ENCODE measurements at places on chromosomes 7 and 10.

DNA sequence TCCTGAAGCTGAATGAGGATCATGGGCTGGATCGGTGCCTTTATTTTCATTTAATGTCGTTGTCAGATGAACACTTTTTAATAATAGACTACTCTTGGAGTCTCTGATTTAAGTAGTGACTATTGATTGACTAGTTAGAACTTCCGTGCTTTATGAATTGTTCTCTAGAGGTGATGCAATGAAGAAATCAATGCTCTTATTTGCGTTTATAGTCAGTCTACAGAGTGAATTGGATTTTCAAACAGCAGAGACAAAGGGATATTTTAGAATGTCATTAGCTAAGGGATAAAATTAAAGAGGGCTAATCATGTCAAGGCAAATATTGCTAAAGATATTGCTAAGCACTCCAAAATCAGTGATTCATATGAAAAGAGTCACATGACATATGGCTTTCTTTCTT, 652.0 kb upstream of the NRP1 start:
- H3K36me3 ChIP-seq: no peaks in the 10 kb centered on the region
- H3K4me3 ChIP-seq: no peak overlapping the region
- no peak overlapping the region for H3K27ac ChIP-seq
- no peak for DNase-seq

- DNase-seq: peak; percentile 21
- no peak overlapping the region for H3K4me3 ChIP-seq
- no peaks in the 10 kb centered on the region for H3K36me3 ChIP-seq
- peak overlapping the region; percentile 10 for H3K27ac ChIP-seq
Observed at GRCh38 chr10:18087355-18087754, 52.9 kb upstream of the CACNB2 start.

GRCh38 chr7:139710036-139710435, 67.8 kb downstream of the HIPK2 start:
- H3K27ac ChIP-seq: no peak overlapping the region
- peaks cover 39% of the 10 kb centered on the region for H3K36me3 ChIP-seq

DNA sequence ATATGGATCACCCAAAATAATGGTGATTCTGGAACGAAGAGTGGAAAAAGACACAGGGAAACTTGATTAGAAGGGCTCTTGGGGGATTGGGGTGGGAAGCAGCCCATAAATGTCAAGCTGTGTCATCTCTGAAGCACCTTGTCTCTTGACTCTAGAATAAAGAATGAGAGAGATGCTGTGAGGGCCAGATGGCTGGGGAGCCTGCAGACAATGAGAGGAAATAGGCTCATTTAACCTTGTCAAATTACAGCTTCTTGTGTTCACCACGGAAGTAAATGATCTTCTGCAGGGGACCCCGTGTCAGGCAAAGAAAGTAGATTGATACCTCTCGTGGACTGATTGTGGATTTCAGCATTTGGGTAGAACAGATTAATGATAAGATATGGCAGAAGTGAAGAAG, 159.3 kb downstream of the ST7 start:
- no peaks in the 10 kb centered on the region for H3K4me1 ChIP-seq
- H3K4me3 ChIP-seq: no peak overlapping the region
- no peaks in the 10 kb centered on the region for H3K36me3 ChIP-seq

- no peak overlapping the region for H3K27ac ChIP-seq
- no peaks in the 10 kb centered on the region for H3K27me3 ChIP-seq
- H3K4me3 ChIP-seq: no peak overlapping the region
- no peaks in the 10 kb centered on the region for H3K36me3 ChIP-seq
- H3K4me1 ChIP-seq: peaks cover 7% of the 10 kb centered on the region
- DNase-seq: no peak
Observed at GRCh38 chr10:89335226-89335625, 7.4 kb downstream of the IFIT3 start.

DNA sequence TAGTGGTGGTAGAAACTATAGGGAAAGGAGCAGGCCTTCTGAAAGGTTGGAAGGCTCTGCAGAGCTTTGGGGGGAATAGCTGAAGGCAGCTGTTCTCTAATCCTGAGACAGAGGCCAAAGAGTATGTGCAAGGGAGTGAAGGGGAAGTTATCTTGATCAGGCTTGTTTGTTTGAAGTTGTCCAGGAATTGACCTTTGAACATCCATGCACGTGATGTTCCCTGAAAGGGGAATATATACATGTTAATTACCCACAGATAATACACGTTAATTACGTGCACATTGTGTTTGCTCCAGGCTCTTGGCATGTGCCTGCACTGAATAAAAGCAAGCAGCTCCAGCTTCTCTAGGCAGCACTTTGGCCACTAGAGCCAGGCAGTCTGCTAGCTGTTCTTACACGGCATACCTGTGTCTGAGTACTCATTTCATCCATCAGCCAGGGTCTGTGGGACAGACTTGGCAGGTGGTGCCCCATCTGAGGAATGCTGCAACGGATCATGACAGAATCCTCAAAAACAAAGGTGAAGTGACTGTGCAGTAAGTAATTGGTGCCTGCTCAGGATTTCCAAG, 18.0 kb upstream of the STARD3NL start:
- no peak overlapping the region for H3K4me3 ChIP-seq
- H3K4me1 ChIP-seq: no peaks in the 10 kb centered on the region
- no peaks in the 10 kb centered on the region for H3K36me3 ChIP-seq
- DNase-seq: no peak

DNA sequence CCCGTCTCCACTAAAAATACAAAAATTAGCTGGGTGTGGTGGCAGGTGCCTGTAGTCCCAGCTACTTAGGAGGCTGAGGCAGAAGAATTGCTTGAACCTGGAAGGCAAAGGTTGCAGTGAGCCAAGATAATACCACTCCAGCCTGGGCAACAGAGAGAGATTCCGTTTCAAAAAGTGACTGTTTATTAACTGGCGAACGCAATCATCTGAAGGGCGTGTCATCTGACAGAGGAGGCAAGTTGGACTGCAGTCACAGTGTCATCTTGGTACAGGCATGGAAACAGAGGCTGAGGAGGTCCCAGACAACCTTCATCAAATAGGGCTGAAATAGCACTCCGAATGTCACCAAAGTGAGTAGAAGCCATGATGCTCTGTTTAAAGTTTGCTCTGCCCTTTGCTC, 75.3 kb upstream of the NFE2L3 start:
- no peaks in the 10 kb centered on the region for H3K36me3 ChIP-seq
- H3K27ac ChIP-seq: no peak overlapping the region
- no peak overlapping the region for H3K4me3 ChIP-seq

DNA sequence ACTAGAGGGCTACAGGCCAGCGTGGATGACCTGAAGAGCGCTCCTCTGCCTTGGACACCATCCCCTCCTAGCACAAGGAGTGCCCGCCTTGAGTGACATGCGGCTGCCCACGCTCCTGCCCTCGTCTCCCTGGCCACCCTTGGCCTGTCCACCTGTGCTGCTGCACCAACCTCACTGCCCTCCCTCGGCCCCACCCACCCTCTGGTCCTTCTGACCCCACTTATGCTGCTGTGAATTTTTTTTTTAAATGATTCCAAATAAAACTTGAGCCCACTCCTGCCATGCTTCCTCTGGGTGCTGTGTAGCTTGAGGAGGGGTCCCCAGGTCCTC, 4.5 kb downstream of the SNCG start:
- no peak overlapping the region for H3K4me3 ChIP-seq
- no peak for DNase-seq
- peaks cover 59% of the 10 kb centered on the region for H3K4me1 ChIP-seq
- H3K36me3 ChIP-seq: peaks cover 18% of the 10 kb centered on the region
- no peak overlapping the region for H3K27ac ChIP-seq
- peaks cover 4% of the 10 kb centered on the region for H3K27me3 ChIP-seq

- peaks cover 47% of the 10 kb centered on the region for H3K4me1 ChIP-seq
- H3K36me3 ChIP-seq: peaks cover 3% of the 10 kb centered on the region
- no peak overlapping the region for H3K27ac ChIP-seq
- no peaks in the 10 kb centered on the region for H3K27me3 ChIP-seq
- H3K4me3 ChIP-seq: no peak overlapping the region
Observed at GRCh38 chr10:101559596-101560297, 28.3 kb downstream of the POLL start.

DNA sequence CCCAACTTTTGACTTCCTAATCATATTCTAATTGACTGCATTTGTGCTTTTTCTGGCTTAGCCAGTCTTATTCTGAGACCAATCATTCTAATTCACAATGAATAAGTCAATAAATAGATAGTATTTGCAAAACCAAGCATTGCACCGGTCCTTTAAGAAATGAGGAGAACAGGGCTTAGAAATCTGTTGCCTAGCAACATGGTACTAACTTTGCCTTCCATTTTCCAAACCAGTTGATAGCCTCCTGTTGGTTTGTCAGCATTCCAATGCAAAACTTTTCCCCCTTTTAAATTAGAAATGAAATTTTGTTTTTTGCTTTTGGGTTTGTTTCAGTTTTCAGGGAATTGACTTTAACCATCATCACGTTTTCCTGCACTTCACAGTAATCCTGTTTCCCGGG, 603.5 kb upstream of the NRP1 start:
- no peaks in the 10 kb centered on the region for H3K4me1 ChIP-seq
- H3K4me3 ChIP-seq: no peak overlapping the region
- H3K36me3 ChIP-seq: no peaks in the 10 kb centered on the region
- peak; percentile 82 for DNase-seq
- H3K27ac ChIP-seq: no peak overlapping the region

DNA sequence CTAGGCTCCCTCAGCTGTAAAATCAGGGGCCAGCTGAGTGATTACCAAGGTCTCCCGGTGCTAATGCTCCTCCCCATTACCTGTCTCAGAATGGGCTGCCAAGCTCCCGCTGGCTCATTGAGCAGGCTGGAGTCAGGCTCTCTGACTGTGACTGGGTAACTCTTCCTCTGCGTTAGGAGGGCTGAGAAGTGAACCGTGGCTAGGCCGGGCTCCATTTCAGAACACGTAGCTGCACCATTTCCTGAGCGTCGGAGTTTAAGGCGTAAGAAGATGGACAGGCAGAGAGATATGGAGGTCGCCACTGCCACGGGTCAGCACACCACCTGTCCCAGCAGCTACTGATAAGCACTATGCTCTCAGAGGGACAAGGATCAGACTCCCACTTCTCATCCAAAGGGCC, 250.3 kb downstream of the TCERG1L start:
- H3K36me3 ChIP-seq: no peaks in the 10 kb centered on the region
- peaks cover 2% of the 10 kb centered on the region for H3K27me3 ChIP-seq
- no peaks in the 10 kb centered on the region for H3K4me1 ChIP-seq
- H3K4me3 ChIP-seq: no peak overlapping the region
- H3K27ac ChIP-seq: no peak overlapping the region
- DNase-seq: no peak

- no peak overlapping the region for H3K27ac ChIP-seq
- H3K27me3 ChIP-seq: no peaks in the 10 kb centered on the region
- no peaks in the 10 kb centered on the region for H3K36me3 ChIP-seq
Observed at GRCh38 chr7:135536150-135536549, 21.6 kb upstream of the NUP205 start.

- H3K27ac ChIP-seq: no peak overlapping the region
- no peaks in the 10 kb centered on the region for H3K27me3 ChIP-seq
- H3K4me3 ChIP-seq: no peak overlapping the region
- no peak for DNase-seq
- peaks cover 26% of the 10 kb centered on the region for H3K4me1 ChIP-seq
Observed at GRCh38 chr10:127904311-127905000, 2.4 kb upstream of the PTPRE start.

- H3K4me3 ChIP-seq: no peak overlapping the region
- no peak for DNase-seq
- no peak overlapping the region for H3K27ac ChIP-seq
- H3K4me1 ChIP-seq: peaks cover 5% of the 10 kb centered on the region
- no peaks in the 10 kb centered on the region for H3K27me3 ChIP-seq
- no peaks in the 10 kb centered on the region for H3K36me3 ChIP-seq
Observed at GRCh38 chr10:113524539-113525490, 28.0 kb upstream of the HABP2 start.

- peaks cover 79% of the 10 kb centered on the region for H3K4me1 ChIP-seq
- no peaks in the 10 kb centered on the region for H3K27me3 ChIP-seq
- peak within 1 kb of the TSS; percentile 73 for H3K4me3 ChIP-seq
Observed at GRCh38 chr7:2631946-2632732, at the start of gene TTYH3. TSS of gene TTYH3 (plus strand) at chr7:2631986. CDS start at chr7:2632156, 170 bp downstream.

- no peak for DNase-seq
- no peaks in the 10 kb centered on the region for H3K36me3 ChIP-seq
- no peak overlapping the region for H3K27ac ChIP-seq
Observed at GRCh38 chr10:119191881-119192280, 13.3 kb upstream of the PRDX3 start.

DNA sequence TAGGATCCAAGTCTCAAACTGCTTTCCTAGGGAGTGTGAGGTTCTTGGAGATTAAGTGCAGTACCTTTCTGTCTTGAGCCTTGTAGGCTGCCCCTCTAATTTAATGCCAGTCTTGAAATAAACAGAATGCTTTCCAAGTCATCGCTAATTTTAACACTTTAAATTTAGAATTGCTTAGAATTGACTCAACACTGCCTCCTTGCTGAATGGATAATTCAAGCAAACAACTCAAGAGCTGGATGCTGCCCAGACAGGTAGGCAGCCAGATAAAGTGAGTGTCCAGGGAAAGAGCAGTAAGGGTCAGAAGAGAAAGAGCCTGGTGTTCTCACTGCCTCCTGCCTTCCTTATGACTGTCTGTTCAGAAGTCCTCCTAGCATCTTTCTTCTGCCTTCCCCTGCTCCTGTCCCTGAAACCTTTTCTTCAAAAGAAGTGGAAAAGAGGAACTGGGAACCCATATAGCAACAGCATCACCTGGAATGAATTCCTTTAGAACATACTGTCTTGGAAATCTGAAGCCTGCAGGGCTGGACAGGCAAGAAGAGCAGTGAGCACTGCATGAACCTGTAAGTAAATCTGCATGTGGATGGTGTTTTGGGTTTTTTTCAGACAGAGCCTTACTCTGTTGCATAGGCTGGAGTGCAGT, 3.1 kb upstream of the GOT1 start:
- H3K27me3 ChIP-seq: no peaks in the 10 kb centered on the region
- peaks cover 14% of the 10 kb centered on the region for H3K4me1 ChIP-seq
- H3K27ac ChIP-seq: no peak overlapping the region
- H3K36me3 ChIP-seq: peaks cover 4% of the 10 kb centered on the region
- H3K4me3 ChIP-seq: no peak overlapping the region

GRCh38 chr7:77208416-77208815, 8.8 kb upstream of the FGL2 start:
- H3K36me3 ChIP-seq: no peaks in the 10 kb centered on the region
- no peaks in the 10 kb centered on the region for H3K4me1 ChIP-seq
- no peak overlapping the region for H3K4me3 ChIP-seq

- H3K36me3 ChIP-seq: no peaks in the 10 kb centered on the region
- H3K27ac ChIP-seq: no peak overlapping the region
- no peak for DNase-seq
- no peak overlapping the region for H3K4me3 ChIP-seq
- peaks cover 2% of the 10 kb centered on the region for H3K4me1 ChIP-seq
- H3K27me3 ChIP-seq: no peaks in the 10 kb centered on the region
Observed at GRCh38 chr7:76408121-76408560, 1.4 kb downstream of the SSC4D start.

Data from spinal cord (tissue), 10 donors.